ENCODE measurements at places on chromosomes 16 and 17.

- DNase-seq: peak; percentile 55
- H3K4me3 ChIP-seq: 0 out of 2 replicates have a peak overlapping the region, but pooled peaks have one; percentile 1
- H3K36me3 ChIP-seq: no peaks in the 10 kb centered on the region
Measured at GRCh38 chr17:13428611-13429042, 173.1 kb downstream of the HS3ST3A1 start.

DNA sequence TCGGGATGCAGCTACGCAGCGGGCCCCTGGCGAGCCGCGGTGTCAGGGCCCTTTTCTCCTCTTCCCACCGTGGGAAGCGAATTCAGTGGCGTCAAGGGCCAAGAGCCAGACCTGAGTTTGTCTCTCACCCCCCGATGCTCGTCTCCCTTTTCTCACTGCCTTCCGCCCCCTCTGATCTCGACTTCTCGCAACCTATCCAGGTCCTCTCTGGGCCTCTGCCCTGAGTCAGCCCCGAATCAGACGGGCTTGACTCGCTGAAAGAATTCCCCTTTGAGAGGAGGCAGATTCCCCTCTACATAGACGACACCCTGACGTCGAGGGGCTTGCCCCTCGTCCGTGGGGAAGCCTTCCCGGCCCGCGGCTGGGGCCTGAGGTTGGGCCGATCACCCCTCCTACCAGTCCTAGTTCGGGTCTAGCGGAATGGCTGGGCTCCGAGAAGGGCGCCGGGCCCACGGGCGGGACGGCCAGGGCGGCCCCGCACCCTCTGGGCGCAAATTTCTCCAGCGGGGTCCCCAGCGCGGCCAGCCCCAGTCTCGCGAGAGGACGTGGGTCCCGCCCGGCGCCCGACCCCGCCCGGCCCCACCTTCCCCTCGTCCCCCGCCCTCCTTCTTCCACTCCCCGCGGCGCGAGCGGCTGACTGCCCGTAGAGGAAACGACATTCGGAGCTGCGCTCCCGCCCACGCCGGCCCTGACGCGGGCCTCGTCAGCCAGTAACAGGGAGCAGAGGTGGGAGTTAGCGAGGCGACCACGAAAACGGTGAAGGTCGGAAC is at the start of gene GGNBP2:
Gene GGNBP2 (plus strand): TSS at position 613 of the 770 bp plus-strand sequence. CDS start 806 bp downstream, outside the sequence.
- peak; percentile 99 for DNase-seq
- peak within 1 kb of the TSS; percentile 99 for H3K4me3 ChIP-seq

DNA sequence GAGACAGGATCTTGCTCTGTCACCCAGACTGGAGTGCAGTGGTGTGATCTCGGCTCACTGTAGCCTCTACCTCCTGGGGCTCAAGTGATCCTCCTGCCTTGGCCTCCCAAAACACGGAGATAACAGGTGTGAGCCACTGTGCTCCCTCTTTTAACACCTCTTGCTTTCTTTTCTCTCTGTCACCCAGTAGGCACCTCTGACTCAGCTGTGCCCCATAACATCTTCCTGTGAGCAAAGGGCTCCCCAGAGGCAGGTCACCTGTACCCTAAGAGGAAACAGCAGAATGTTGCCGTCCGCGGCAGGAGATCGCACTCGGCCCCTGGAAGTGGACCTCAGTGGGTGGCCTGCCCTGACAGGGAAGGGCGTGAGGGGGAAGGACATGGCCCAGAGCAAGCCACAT is 918 bp upstream of the NLRC3 start:
- H3K27ac ChIP-seq: no peak overlapping the region
- no peak for DNase-seq
- H3K4me3 ChIP-seq: no peak overlapping the region

DNA sequence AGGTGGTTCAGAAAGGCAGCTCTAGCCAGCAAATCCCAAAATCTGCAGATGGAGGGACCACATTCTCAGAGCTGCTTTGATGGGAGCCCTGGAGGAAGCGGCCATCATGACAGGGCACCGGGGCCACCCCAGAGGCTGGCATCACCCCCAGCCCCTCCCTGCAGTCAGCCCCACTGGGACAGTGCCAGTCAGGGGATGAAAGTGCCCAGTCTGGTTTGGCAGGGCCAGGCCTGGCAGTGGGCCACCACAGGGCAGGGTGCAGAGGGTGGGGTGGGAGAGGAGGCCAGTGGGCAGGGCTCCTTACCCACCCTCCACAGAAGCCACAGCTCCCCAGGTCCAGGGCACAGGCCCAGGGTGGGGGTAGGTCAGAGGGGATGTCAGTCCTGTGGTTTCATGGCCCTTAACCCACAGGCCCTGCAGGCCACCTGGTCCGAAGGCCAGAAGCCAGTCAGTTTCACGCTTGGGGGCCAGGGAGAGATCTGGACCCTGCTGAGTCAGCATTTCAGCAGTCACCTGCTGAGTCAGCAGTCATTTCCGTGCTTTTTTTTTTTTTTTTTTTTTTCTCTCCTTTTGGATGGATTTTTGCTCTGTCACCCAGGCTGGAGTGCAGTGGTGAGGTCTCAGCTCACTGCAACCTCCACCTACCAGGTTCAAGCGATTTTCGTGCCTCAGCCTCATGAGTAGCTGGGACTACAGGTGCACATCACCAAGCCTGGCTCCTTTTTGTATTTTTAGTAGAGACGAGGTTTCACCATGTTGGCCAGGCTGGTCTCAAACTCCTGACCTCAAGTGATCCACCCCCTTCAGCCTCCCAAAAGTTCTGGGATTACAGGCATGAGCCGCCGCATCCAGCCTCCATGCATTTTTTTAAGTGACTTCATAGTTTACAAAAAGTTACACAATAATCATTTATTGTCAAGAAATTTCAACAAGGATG is 10.4 kb downstream of the SLC25A10 start:
- no peak overlapping the region for H3K4me3 ChIP-seq
- H3K27me3 ChIP-seq: 0 out of 2 replicates have a peak, but pooled peaks cover 4% of the 10 kb centered on the region
- no peaks in the 10 kb centered on the region for H3K4me1 ChIP-seq
- no peaks in the 10 kb centered on the region for H3K36me3 ChIP-seq

DNA sequence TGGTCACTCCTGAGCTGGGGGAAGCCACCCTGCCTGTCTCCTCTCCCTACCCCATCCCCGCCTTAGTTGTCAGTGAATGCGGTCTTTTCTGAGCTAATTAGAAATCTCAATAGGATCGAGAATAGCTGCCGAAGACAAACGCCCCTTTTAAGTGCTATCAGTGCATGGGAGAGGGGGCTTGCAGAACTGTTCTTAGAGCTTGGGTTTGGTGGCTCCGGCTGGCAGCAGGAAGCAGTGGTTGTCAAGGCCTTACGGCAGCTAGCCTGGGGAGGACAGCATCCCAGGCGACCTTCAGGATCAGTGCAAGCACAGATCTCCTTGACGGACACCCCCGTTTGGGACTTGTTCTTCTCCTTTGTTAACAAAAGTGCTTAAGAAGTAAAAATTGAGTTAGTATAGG is 195.1 kb downstream of the CCDC182 start:
- no peak for DNase-seq
- no peak overlapping the region for H3K27ac ChIP-seq
- H3K4me3 ChIP-seq: no peak overlapping the region
- no peaks in the 10 kb centered on the region for H3K4me1 ChIP-seq
- no peaks in the 10 kb centered on the region for H3K27me3 ChIP-seq
- no peaks in the 10 kb centered on the region for H3K36me3 ChIP-seq

GRCh38 chr16:4882633-4883285 is 35.5 kb downstream of the UBN1 start:
- H3K36me3 ChIP-seq: peaks cover 43% of the 10 kb centered on the region
- peak; percentile 58 for DNase-seq
- H3K4me3 ChIP-seq: no peak overlapping the region
- H3K27ac ChIP-seq: no peak overlapping the region
- H3K27me3 ChIP-seq: no peaks in the 10 kb centered on the region
- H3K4me1 ChIP-seq: peaks cover 8% of the 10 kb centered on the region

GRCh38 chr17:79979816-79980215 is 55.9 kb downstream of the TBC1D16 start:
- no peak for DNase-seq
- H3K27me3 ChIP-seq: no peaks in the 10 kb centered on the region
- no peaks in the 10 kb centered on the region for H3K36me3 ChIP-seq
- H3K27ac ChIP-seq: no peak overlapping the region
- peaks cover 5% of the 10 kb centered on the region for H3K4me1 ChIP-seq

GRCh38 chr17:40316571-40317344 is 7.8 kb downstream of the RARA start:
- H3K36me3 ChIP-seq: no peaks in the 10 kb centered on the region
- DNase-seq: peak; percentile 93
- peaks cover 67% of the 10 kb centered on the region for H3K4me1 ChIP-seq
- no peaks in the 10 kb centered on the region for H3K27me3 ChIP-seq
- peak overlapping the region; percentile 83 for H3K4me3 ChIP-seq

DNA sequence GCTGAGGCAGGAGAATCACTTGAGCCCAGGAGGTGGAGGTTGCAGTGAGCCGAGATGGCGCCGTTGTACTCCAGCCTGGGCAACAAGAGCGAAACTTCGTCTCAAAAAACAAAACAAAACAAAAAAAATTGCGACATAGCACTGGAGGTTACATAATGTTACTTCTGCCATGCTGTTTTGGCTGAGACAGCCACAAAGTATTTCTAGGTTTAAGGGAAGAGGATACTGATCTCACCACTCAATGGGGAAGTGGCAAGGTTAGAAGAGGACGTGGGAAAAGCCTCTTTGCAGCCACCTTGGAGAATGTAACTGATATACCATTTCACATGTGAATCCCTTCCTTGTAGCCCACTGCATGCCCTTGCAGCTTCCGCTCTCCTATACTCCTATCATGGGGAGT is 131.2 kb upstream of the NLRP1 start:
- no peaks in the 10 kb centered on the region for H3K4me1 ChIP-seq
- H3K4me3 ChIP-seq: no peak overlapping the region
- DNase-seq: peak; percentile 5
- H3K27me3 ChIP-seq: peaks cover 28% of the 10 kb centered on the region

DNA sequence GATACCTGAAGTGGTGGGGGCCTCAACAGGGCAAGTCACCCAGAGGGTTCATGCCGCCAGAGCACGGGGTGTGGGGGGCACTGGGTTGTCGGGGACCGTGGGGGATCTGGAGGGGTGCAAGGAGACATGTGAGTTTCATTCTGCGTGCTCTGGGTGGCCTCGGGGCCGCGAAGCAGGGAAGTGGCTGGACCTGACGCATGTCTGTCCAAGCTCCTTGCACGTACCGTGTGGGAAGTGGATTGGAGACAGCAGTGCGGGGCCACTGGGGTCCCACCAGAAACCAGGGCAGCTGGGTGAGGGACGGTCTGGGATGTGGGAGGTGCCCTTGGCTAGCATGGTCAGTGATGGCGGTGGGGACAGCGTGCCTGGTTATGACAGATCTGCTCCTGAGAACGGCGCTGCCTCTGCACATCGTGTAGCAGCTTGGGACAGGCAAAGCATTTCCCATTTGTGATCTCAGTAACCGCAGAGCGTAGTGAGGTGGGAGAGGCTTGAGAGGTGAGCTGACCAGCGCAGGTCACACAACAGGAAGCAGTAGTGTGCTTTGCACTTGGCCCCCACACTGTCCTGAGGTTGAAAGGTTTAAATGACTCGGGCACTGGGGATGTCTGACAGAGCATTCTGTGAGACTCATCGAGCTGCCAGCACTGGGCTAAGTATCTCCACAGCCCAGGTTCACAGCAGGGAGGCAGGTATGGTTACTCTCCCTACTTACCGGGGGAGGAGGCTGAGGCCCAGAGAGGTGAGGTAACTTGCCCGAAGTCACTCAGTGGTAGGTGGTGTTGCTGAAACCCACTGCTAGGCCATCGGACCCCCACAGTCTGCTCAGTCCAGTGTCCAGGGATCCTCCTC is 114.4 kb downstream of the SOCS1 start:
- peaks cover 17% of the 10 kb centered on the region for H3K4me1 ChIP-seq
- no peaks in the 10 kb centered on the region for H3K36me3 ChIP-seq
- DNase-seq: no peak
- H3K4me3 ChIP-seq: no peak overlapping the region

GRCh38 chr16:30929167-30929566 is 5.8 kb downstream of the FBXL19 start:
- H3K4me3 ChIP-seq: no peak overlapping the region
- H3K27ac ChIP-seq: no peak overlapping the region
- no peak for DNase-seq
- peaks cover 4% of the 10 kb centered on the region for H3K4me1 ChIP-seq

DNA sequence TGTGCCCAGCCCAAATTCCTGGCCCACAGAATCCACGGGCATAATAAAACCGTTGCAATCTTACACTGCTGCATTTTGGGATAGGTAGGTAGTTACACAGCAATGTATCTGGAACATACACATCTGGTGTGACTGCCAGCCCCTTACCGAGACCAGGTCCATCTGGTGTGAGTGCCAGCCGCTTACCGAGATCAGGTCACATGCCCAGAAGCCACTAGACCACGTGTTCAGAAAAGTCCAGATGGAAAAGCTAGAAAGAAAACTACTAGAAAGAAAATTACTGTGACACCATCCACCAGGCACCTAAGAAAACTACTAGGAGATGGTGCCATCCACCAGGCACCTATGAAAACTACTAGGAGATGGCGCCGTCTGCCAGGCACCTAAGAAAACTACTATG is 19.4 kb downstream of the PIK3R5 start:
- no peak overlapping the region for H3K4me3 ChIP-seq
- no peak overlapping the region for H3K27ac ChIP-seq
- H3K4me1 ChIP-seq: no peaks in the 10 kb centered on the region
- no peak for DNase-seq
- H3K36me3 ChIP-seq: no peaks in the 10 kb centered on the region
- no peaks in the 10 kb centered on the region for H3K27me3 ChIP-seq

DNA sequence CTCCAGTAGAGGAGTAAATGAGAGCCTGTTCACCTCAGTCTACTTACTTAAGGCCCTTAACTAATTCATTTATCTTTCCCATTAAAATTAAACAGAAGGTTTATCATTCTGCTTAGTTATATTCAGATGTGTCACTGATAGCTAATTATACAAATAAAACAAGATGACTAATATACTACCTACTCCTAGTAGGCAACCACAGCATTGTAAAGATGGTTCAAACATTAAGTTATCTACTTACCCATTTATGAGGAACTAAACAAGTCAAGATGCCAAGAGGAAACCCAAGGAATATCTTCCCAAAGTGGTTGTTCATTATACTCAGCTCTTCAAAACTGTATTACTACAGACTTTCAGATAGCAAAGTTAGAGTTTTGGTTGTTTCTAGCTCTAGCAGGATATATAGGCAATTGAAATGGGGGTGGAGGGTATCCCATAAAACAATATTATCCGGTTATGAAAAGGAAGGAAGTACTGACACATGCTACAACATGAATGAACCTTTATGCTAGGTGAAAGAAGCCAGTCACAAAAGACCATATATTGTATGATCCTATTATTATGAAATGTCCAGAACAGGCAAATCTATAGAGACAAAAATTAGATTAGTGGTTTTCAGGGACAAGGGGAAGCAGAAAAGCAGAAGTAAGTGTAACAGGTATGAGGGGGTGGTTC is 56.5 kb downstream of the SPAG9 start:
- no peak overlapping the region for H3K27ac ChIP-seq
- DNase-seq: peak; percentile 27
- H3K27me3 ChIP-seq: no peaks in the 10 kb centered on the region
- no peak overlapping the region for H3K4me3 ChIP-seq

- H3K36me3 ChIP-seq: no peaks in the 10 kb centered on the region
- H3K27ac ChIP-seq: no peak overlapping the region
- peak; percentile 79 for DNase-seq
- H3K4me1 ChIP-seq: peaks cover 37% of the 10 kb centered on the region
Measured at GRCh38 chr16:27179500-27180072, 23.7 kb upstream of the KDM8 start.

- no peak for DNase-seq
- H3K27ac ChIP-seq: no peak overlapping the region
- H3K4me1 ChIP-seq: 0 out of 2 replicates have a peak, but pooled peaks cover 7% of the 10 kb centered on the region
- no peak overlapping the region for H3K4me3 ChIP-seq
- H3K27me3 ChIP-seq: peaks cover 26% of the 10 kb centered on the region
Measured at GRCh38 chr17:47870056-47870455, 19.1 kb upstream of the SP6 start.
